Fibroblast of skin of left biceps (primary cell): ENCODE measurements at places on chromosomes 12 and 14.

- no peak for DNase-seq
Measured at GRCh38 chr12:116441292-116441691, 117.9 kb upstream of the MAP1LC3B2 start.

DNA sequence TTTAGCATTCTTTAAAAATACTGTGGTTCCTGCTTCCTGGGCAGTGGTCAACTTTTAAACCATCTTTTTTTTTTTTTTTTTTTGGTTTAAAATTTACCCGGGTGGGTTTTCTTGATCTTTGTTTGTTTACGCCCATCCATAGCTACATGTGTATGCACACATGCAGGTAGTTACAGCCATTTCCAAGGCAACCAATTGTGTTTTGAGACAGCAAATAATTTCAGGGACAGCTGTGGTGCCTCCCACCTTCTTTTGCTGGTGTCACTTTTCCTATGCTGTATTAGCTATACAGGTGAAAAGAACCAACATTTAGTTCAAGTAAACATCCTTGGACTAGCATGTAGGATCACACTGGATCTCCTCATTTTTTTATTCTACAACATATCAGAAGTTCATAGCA is 52.0 kb upstream of the PSMA6 start:
- no peak for DNase-seq

DNA sequence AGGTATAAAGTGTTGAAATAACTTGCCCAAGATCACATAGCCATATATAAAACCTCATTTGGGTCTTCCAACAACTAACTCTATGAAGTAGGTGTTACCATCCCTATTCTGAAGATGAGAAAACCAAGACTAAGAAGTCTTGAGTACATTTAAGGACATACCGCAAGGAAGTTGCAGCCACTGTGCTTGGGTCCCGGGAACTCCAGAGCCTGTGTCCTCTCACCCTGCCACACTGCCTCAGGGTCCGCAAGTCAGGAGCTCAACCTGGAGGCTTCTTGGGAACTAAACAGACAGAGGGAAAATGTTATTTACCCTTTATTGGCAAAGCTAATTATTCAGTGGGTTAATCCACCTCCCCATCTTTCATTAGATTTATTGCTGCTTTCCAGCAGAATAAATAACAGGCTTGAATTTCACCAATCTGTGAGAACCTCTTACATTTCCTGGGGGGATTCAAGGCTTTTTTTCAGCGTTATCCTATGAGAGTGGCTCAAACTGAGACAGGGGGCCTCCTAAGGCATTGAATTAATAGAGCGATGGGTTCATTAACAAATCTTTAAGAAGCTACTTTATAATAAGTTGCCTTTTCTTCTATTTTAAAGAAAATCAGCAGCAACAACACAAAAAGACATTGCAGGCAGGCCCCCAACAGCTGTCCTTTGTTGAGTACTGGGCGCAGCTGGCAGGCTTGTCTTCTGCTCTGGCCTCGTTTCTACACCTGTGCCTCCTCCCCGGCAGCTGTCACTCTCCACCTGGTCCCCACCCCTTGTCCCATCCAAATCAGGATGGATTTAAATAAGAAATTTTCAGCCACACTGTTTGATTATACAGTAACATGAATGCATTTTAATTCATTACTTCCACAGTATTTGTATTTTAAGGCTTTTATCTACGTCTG is 25.3 kb downstream of the PHLDA1 start:
- DNase-seq, result no peak

- DNase-seq, result no peak
Measured at GRCh38 chr12:25960143-25960542, 1.7 kb downstream of the RASSF8 start.

GRCh38 chr12:65432114-65432513 is 153.6 kb downstream of the MSRB3 start:
- peak; percentile 14 for DNase-seq

DNA sequence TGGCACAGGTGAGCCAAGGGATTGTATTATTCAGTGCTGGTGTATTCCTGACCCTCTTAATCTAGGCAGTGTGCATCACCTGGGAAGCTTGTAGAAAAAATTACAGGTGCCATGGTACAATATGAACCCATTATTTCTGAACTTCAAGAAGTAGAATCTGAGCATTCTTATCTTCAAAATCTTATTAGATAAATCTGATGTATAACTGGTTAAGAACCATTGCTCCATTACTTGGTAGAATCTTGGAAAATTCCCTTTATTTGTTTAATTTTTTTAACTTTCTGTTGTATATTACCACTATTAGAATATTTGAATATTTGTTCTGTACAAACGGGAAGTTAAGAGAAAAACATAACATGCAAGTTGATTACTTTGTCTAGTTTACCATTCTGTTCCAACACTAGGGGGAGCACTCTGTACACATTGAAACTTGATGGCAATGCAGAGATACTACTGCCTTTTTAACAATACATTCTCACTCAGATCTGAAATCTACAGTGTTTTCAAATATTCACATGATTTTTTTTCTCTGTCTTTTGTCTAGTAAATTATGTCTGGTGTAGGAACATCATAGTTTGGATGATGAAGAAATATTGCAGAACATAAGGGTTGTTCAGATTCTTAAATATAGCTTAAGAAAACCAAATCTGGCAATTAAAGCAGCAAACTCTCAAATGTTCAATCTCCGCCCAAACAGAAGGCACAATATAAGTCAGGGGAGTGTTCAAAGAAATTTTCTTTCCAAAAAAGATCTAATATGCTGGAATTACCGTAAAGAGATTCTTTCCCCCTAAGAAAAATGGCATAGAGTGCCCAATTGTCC is 196.6 kb downstream of the PCNX1 start:
- DNase-seq, result peak; percentile 26
